SJSA1 (cell line): ENCODE measurements at places on chromosomes 13 and 19. TPM values are rescaled to one million over a fixed set of nuclear protein-coding genes. Genes with fewer than 3 reads are reported as not detected.

GRCh38 chr19:31126236-31126635, 223.0 kb downstream of the TSHZ3 start:
- no peaks in the 10 kb centered on the region for H3K27me3 ChIP-seq
- no peak for DNase-seq
- H3K4me1 ChIP-seq: peaks cover 31% of the 10 kb centered on the region
- H3K36me3 ChIP-seq: no peaks in the 10 kb centered on the region
- H3K27ac ChIP-seq: peak overlapping the region; percentile 90

The DOCK9 gene
- total RNA-seq: 60.6 and 122 TPM in 2 replicates

The OVOL3 gene
- total RNA-seq: not detected in 2 replicates

The SUPT5H gene
- 89.0 and 100 TPM in 2 replicates for total RNA-seq

DNA sequence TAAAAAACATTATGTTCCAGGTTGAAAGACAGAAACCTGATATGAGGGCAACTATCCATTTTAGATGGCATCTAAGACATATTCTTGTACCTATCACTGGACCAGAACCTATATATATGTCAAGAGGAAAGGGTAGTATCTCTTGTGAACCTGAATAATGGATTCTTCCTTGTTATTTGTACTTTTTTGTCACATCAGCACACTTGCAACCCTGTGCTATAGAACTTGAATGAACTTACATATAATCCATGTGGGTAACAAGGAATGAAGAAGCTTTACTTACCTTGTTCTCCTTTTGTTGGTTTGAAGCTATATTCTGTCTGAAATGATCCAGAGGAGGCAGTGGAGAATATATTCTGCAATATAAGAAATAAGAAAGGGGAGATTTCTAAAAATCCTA, 483.7 kb upstream of the ATXN8OS start:
- no peaks in the 10 kb centered on the region for H3K4me1 ChIP-seq
- no peak overlapping the region for H3K27ac ChIP-seq
- no peak overlapping the region for H3K4me3 ChIP-seq
- no peaks in the 10 kb centered on the region for H3K27me3 ChIP-seq
- no peaks in the 10 kb centered on the region for H3K36me3 ChIP-seq

- H3K4me1 ChIP-seq: no peaks in the 10 kb centered on the region
- no peak overlapping the region for H3K27ac ChIP-seq
- H3K27me3 ChIP-seq: no peaks in the 10 kb centered on the region
- H3K4me3 ChIP-seq: no peak overlapping the region
- H3K36me3 ChIP-seq: no peaks in the 10 kb centered on the region
Measured at GRCh38 chr19:28577233-28577632, 635.7 kb downstream of the UQCRFS1 start.

DNA sequence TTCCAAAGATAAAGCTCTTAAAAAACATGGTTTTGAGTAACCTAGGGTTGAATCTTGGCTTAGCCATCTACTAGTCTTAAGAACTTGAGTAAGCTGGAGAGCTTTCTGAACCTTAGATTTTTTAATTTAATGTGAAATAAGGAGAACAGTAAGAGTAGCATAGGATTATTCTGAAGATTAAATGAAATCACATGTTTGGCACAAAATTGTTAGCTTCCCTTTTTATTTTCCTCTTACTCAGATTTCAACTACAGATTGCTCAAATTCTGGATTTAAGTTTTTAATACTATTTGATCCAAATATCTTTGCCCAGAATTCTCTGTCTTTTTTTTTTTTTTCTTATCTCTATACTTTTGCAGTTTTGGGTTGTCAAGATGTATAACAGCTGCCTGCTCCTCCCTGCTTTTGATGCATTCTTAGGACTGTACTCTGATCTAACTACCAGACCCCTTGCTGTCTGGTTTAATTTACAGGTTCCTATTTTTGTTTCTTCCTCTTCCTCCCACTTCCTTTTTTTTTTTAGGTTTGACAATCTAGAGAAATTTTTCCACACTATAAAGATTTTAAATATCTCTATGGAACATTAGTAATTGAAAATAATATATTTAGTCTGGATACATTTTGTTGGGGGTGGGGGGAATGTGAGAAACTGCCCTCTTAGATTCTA, 12.3 kb downstream of the POMP start:
- DNase-seq: no peak
- H3K4me1 ChIP-seq: no peaks in the 10 kb centered on the region
- no peak overlapping the region for H3K4me3 ChIP-seq
- peaks cover 93% of the 10 kb centered on the region for H3K36me3 ChIP-seq

- no peak for DNase-seq
- no peaks in the 10 kb centered on the region for H3K36me3 ChIP-seq
- H3K4me1 ChIP-seq: no peaks in the 10 kb centered on the region
- no peak overlapping the region for H3K27ac ChIP-seq
- H3K27me3 ChIP-seq: no peaks in the 10 kb centered on the region
- H3K4me3 ChIP-seq: no peak overlapping the region
Measured at GRCh38 chr13:25345576-25345975, 26.2 kb upstream of the ATP8A2 start.

GRCh38 chr19:7670150-7670783, 1.4 kb downstream of the RETN start:
- H3K4me1 ChIP-seq: no peaks in the 10 kb centered on the region
- no peak for DNase-seq
- H3K27me3 ChIP-seq: peaks cover 18% of the 10 kb centered on the region
- H3K27ac ChIP-seq: no peak overlapping the region

- no peak overlapping the region for H3K27ac ChIP-seq
- no peak overlapping the region for H3K4me3 ChIP-seq
- no peaks in the 10 kb centered on the region for H3K27me3 ChIP-seq
Measured at GRCh38 chr19:14561847-14562351, 10.0 kb downstream of the NDUFB7 start.
